H54 (cell line): ENCODE measurements at places on chromosomes 11 and 22.

DNA sequence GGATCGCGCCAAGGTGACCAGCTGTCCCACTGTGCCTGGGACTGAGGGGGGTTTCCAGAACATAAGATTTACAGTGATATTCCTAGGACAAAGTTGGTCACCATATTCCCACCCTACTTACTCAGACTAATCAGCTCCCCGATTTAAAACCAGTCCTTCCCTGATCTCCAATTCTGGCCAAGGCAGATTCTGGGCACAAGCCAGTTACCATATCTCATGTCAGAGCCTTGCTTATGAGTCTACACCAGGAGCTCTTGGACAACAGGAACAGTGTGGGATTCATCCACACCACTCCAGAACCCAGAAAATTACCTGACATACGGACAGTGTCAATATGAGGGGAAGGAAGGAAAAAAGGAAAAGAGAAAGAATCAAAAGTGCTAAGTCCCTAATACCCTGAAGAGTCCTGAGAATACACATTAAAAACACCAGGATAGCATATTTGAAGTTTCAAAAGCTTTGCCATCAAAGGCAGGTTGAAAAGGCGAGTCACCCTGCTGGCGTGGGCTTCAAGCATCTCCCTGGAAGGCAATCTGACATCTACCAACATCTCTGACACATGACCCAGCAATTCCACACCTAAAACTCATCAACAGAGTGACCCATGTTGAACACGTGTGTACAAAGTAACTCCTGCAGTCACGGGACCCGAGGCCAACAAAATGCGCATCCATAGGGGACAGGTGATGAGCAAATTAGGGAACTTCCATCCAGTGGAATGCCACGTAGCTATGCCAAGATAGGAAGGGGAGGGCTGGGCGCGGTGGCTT, 8.0 kb upstream of the IL2RB start:
- DNase-seq = no peak

DNA sequence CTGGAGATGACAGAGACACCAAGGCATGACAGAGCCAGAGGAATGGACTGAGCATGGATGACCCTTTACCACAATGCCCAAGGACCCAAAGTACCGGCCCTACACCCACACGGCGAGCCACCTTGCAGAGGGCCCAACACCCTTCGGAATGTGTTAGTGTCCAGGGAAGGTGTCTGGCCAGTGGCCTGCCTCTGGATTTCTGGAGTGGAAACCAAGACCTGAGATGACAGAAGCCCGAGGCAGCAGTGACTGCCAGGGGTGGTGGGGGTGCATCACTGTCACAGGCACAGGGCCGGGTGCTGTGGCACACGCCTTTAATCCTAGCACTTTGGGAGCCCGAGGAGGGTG, 28.7 kb downstream of the PDGFB start:
- no peak for DNase-seq

- DNase-seq = no peak
These were observed 158.7 kb downstream of the ST3GAL4 start for GRCh38 chr11:126514061-126514693.

DNA sequence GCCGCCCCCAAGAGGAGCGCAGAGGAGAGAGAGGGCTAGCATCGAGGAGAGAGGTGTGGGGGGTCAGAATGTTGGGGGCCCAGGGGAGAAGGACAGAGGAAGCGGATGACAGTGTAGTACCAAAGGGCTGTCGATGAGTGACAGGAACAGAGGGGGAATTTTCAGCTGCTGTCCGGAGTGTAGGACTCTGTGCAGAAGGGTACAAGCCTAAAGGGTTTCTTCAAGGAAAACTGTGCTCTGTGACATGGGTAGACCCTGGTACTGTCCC, 5.3 kb upstream of the NLRP6 start:
- no peak for DNase-seq

GRCh38 chr22:30094804-30095203, 14.5 kb downstream of the HORMAD2 start:
- DNase-seq = no peak

DNA sequence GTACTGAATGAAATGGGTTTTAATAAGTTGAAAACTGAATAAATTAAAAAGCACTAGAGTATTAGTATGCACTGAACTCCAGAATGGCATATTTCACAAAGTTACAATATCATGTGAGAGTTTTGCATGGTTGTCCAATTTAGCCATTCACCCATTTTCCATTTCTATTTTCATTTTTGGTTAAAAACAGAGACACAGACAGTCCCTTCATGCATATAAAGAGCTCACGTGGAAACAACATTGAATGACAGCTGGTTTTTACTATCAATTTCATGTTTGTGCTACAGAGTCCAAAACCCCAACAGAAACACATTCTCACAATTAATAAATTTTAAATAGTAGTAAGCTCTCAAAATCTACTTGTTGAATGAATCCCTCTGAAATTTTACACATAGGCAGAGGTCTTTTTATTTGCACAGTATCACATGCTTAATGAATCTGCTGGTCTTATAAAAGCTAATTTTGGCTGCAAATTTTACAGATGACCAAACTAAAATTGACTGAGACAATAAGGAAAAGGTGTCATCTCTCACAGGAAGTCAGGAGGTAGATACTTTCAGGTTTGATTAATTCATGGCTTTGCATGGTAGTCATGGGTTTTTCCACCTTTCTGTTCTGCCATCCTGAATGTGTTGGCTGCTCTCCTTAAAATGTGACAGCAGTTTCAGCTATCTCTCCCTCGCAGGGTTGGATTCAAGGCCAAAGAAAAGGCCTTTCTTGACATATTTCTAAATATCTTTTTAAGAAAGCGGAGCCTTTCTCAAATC, 20.6 kb upstream of the DDI1 start:
- no peak for DNase-seq

- peak; percentile 73 for DNase-seq
These were observed 74.0 kb downstream of the ADAMTS15 start for GRCh38 chr11:130522284-130522961.

DNA sequence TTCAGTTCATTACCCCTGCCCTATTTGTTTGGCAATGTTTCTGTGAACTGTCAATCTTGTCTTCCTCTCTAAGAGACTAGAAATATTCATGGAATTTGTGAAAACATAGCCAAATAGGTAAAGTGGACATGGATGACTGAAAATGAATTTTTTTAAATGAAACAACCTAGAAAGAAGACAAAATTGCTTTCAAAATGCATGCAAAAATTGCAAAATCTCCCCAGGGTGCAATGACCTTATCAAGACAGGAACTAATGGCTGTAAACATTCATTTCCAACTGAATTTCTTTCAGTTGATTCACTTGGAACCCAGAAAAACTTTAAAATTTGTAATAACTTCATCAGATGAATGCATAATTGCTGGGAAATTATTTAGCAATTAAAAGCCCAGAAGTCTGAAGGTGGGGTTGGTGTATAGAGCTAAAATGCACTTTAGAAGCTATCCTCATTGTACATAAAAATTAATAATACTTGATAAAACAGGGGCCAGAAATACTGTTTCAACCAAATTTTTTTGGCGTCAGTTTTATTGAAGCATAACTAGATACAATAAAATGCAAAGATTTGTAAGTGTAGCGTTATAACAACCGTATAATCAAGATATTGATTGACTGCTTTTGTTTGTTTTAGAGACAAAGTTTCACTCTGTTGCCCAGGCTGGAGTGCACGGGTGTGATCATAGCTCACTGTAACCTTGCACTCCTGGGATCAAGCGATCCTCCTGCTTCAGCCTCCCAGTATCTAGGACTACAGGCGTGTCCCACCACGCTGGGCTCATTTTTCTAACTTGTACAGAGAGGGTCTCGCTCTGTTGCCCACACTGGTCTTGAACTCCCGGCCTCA, 27.6 kb upstream of the SLC35C1 start:
- DNase-seq = no peak

DNA sequence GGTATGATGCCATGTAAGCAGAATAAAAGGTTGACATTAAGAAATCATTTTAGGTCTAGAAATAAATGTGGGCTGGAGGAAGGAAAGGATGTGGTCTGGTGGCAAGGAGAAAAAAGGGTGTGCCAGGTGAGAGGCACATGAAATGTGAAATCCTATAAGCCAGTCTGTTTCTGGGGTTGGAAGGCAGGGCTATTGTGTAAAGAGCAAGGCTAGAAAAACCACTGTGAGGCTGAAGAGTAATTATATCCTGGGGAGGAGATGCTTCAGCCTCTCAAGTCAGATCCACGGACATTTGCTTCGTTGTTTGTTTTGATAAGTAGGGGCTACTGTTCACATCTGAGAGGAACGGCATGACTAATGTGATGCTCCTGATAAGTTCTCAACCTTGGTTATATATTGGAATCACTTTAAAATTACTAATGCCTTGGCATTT, 77.5 kb upstream of the CTSC start:
- no peak for DNase-seq

DNA sequence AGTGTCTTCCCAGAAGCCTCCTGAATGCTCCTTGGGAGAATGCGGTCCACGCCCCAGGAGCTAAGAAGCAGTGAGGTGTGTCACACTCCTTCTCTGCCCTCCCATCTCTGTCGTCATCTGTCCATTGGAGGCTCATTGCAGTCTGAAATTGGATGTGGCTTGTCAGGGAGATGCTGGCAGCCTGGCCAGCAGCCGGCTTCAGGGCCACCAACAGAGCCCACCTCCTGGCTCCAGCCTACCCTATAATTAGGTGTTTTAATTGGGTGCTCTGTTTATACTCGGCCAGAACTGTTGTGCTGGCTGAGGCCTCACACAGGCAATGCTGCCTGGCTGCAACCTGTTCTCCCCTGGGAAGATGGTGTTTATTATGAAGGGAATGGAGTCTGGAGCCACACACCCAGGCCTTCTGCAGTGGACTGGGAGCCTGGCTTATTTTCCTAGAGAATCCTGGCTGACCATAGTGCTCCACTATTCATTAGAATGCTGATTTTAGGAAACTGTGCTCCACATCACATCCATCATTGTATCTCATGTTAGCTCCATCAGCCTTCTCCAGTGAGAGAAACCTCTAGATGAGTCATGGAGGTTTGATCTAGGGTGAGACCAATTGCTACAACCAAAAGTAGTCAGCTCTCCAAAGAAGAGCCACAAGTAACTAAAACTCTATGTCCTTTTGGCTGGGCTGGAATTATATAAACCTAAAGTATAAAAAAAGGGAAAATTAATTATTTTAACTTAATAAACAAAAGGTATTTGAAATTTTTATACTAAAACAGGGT, 86.8 kb upstream of the CRTAM start:
- DNase-seq = no peak

- DNase-seq = no peak
These were observed 21.6 kb downstream of the LRFN4 start for GRCh38 chr11:66878474-66878873.

DNA sequence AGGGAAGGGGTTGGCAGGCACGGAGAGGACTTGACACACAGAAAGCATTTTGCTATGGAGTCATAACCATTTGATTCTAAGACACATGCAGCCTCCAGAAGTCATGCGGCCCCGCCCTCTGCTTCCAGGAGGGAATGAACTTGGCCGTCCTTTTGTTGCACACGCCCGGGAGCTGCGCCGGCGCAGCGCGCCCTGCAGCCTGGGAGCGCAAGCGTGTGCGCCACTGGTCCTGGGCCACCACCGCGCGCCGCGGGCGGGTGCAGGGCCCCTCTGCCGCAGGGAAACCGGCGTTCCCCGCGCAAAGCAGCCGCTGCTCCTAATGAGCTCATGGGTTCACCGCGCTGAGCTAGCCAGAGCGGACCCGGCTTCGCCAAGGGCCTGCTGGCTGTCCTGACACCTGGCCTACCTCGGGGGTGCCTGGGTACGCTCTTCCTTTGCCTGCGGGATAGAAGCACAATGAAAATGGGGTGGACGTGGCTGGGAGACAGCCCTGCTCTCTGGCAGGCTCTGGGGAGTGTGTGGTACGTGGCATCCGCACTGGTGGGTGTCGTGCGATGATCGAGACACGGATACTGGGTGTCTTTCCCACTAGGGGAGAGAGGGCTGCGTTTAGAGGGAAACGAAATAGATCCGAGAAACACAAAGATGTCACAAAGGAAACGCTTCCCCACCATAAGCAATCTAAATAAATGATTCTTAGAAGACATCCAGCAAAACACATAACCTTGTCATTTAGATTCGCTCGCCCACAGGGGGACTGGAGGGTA, 669 bp downstream of the MICAL3 start:
- DNase-seq = peak; percentile 75
